NCI-H1694 treated with DMSO at 0.1 percent for 48 hours (cell line): ENCODE measurements at places on chromosomes 4 and X.

DNA sequence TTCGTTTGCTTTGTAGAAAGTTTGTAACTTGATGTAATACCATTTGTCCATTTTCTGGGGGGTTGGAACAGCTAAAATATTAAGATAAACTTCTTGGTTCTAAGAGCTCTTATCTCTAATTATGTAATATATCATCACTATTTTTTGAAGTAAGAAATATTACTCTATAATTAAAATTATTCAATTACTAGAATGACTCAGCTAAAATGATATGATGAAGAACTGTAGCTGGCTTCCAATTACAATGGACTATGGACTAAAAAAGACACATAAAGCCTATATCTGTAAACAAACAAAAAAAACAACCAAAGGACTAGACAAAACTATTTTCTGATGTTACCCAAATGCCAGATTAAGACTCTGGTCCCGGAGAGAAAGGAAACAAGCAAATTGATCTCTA is 569.4 kb downstream of the PCDH18 start:
- DNase-seq, result no peak

DNA sequence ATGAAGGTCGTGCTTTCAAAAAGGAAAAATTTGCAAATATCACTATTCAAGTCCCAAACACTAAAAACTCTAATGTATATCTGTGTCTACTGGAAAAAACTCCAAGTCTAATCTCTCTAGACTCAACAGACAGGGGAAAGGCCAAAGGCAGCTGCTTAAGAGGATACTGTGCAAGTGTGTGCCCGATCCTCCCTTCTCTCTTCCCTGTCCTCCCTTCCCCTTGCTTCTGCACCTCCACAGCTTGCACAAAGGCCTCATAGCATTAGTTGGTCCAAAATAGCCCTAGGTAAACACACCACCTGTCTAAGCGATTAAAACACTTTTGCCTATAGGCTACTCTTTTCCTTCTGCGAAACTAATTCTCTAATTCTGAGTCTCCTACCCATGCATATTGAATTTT is 10.6 kb downstream of the C4orf54 start:
- DNase-seq, result no peak

GRCh38 chr4:6963139-6963611 is 53.5 kb downstream of the TBC1D14 start:
- DNase-seq, result no peak

- peak; percentile 1 for DNase-seq
These were observed 39.6 kb upstream of the SLC7A3 start for GRCh38 chrX:70970482-70970995.

DNA sequence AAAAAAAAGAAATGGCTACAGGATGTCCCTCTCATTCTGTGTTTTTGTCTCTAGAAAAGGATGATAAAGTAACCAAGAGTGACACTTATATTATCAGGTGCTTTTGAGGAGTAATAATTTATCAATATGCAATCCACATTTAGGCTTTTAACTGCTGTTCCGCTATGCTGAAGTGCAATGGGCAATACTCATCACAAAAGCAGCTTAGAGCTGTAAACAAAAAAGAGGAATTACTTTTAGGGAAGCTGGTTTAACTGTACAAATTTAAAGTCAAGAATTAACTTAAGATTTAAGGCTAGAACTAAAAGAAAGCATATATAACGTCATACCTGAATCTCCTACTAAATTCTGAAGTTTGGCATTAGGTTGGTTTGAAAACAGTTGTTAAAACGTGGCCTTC is 93.5 kb upstream of the DDX3X start:
- DNase-seq, result no peak

DNA sequence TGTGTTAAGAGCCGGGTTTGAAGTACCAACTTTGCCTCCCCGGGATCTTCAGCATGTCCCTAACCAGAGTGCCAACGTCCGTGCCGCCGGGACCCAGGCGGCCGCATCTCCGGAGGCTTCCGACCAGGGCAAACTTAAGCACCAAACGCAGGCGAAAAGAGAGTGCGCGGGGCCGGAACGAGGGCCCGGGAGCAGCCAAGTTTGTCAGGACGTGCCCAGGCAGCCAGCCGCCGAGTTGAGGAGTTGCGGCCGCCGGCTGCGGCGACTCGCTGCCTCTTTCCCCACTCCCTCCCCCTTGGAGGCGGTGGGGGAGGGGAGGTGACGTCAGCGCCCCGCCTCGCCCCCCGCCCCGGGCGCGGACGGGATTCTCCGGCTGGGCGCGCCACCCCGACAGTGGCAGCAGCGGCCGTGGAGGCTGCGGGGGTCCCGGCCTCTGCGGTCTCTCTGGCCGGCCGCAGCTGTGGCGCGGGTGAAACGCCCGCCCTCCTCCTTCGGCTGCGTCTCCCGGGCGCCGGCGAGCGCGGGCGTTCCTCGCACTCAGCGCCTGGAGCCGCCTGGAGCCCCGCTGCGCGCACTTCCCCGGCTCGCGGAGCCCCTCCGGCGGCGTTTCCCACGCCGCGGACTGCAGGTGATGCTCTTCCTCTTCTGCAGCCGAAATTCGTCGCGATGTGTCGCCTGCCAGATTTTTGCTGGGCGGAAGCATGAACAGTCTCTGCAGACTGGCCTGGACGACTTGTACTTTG is 2.9 kb upstream of the FAT1 start:
- DNase-seq, result no peak

- DNase-seq, result no peak
These were observed 259.2 kb downstream of the GPC3 start for GRCh38 chrX:133726211-133726630.
